Naive thymus-derived CD4-positive, alpha-beta T cell (primary cell): ENCODE measurements at places on chromosomes 2 and 18. TPM values are rescaled to one million over a fixed set of nuclear protein-coding genes. Genes with fewer than 3 reads are reported as not detected.

DNA sequence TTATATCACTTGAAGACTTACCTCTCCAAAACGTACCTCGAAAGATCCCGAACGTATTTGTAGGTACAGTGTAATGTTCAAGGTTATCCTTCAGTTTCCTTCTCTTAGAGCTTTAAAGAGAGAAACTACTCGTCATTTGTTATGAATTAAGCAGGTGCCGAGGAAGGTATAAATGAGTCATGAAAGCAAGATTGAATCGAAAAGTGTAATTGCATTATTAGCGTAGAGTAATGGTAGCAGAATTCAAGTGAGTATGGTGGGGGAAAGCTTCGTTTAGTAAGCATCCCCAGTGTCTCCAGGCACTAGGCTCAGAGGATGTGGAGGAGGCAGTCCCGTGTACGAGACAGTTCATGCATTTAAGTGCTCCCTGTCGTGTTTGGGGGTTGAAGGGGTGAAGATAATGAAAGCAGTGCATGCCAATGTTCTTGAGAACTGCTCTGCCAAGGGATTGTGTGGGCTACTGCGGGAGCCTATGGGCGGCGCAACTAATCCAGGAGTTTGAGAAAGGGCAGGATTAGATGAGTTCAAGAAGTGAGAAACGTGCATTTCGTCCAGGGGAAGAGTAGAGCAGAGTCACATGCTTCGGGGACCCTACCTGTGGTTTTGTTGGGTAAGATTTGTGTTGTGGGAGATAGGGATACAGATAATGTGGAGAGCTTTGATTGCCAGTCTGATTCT is 858 bp downstream of the POLR1B start:
- no peak for DNase-seq

DNA sequence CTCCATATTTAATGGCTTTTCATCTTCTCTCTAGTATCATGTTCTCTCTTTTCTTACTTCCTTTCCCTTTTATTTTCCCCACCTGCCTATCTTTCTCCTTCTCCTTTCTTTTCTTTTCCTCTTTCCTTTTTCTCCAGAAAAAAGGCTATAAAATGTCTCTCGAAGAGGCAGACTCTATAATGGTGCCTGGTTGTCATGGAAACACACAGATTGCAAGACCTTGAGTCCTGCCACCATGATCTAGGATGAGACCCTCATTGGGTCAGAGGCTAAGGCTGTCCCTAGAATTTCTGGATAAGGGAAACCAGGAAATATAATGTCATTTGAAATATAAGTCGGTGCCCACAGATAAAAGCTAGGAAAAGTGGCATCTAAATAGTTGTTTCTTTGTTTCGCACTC is 36.5 kb upstream of the LHCGR start:
- DNase-seq = no peak

DNA sequence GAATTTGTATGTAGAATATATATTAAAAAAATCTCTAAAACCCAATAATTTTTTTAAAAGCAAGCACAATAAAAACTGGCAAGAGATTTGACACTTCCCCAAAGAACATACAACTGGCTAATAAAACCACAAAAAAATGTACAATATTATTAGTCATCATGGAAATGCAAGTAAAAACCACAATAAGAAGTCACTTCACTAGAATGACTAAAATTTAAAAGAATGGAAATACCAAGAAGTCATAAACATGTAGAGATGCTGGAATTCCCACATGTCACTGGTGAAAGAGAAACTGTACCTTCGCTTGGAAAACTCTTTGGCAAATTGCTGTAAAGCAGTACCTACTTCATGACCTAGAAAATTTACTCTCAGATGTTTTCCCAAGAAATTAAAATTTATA is 43.4 kb upstream of the KYNU start:
- DNase-seq = no peak

DNA sequence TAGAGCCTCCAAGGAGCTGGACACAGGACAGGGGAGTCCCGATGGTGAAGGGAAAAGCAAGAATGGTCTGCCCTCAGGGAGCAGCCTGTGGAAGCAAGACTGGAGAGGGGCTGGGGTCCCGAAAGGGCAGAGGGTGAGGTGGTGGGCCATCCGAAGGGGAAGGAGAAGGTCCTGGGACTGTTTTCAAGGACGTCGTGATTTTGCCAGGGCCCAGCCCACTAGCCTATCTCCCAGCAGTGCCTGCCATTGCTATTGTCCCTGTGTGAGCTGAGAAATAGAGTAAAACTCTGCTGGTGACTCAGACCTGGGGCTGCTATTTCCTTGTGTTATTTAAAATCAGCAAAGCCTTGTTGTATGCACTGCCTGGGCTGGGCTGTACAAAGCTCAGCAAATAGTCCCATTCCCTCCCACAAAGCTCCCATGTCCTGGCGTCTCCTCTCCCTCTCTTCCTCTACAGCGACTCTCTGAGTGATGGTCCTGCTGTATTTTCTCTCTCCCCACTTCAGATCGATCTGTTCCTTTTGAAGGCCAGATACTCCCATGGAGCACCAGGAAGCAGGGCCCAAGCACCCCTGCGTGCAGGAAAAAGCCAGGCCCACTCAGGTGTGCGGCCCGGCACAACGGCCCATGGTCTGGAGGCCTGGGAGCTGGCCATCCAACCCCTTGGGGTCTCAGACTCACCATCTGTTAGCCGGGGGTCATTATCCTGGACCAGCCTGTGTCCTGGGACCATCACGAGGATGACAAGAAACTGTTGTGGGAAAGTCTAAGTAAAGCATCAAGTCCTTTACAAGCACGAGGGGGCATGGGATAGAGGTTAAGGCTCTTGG is 65.0 kb upstream of the OTOF start:
- DNase-seq = no peak

GRCh38 chr2:152405206-152406118 is 70.5 kb downstream of the FMNL2 start:
- no peak for DNase-seq

The CHRND gene
- total RNA-seq = not detected

The RIT2 gene
- total RNA-seq = not detected

The POTEE gene
- total RNA-seq = 0.20 TPM

The CD207 gene
- total RNA-seq = not detected
